ENCODE measurements at places on chromosomes 4 and X. TPM values are rescaled to one million over a fixed set of nuclear protein-coding genes. Genes with fewer than 3 reads are reported as not detected.

GRCh38 chrX:126701380-126701779, 118.1 kb upstream of the PRR32 start:
- no peak for DNase-seq

- DNase-seq, result no peak
Observed at GRCh38 chrX:142256935-142257334, 51.8 kb upstream of the MAGEC2 start.

The GJB1 gene
- 47.1 TPM for polyA plus RNA-seq

DNA sequence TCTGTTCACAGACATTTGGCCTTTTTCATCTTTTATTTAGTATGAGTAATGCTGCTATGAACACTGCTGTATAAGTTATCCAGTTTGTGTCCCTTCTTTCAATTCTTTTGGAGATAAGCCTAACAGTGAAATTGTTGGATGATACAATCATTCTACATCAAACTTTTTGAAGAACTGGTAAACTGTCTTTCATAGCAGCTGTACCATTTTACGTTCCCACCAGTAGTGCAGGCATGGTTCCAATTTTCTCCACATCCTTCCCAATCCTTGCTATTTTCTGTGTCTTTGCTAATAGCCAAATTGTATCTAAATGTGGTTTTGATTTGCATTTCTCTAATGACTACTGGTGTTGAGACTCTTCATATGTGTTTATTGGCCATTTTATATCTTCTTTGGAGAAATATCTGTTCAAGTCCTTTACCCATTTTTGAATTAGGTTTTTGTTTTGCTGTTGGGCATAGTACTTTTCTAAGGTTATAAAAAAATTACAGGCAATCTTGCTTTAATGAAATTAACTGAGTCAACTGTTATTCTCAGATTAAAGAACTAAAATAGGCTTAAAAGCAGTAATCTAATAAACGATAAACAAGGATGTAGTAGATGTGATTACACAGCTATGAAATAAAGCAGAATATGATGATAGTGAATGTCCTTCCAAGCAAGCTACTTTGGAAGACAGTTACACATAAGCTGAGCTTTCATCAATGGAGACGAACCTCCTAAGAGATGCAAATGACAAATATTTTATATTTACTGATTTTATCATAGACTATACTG, 57.2 kb downstream of the FBXW7 start:
- no peak for DNase-seq

GRCh38 chr4:168843635-168844034, 166.4 kb downstream of the CBR4 start:
- no peak for DNase-seq

DNA sequence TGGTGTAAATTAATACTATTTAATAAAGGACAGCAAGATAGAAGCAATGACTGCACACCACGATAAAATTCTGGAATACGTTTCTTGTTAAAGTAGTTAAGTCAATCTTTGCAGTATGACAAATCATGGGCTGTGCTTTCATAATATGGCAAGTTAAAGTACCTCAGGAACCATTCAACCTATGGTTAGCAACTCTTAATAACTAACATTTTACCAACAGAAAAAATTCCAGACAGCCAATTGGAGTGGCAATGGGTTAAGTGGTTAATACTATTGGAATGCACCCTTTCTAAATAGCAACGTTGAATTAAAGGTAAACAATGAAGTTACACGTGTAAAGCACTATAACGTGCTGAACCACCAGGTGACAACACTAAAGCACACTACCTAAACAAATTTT, 72.4 kb upstream of the ZCCHC13 start:
- DNase-seq, result no peak

The TRO gene
- 116 TPM for polyA plus RNA-seq

DNA sequence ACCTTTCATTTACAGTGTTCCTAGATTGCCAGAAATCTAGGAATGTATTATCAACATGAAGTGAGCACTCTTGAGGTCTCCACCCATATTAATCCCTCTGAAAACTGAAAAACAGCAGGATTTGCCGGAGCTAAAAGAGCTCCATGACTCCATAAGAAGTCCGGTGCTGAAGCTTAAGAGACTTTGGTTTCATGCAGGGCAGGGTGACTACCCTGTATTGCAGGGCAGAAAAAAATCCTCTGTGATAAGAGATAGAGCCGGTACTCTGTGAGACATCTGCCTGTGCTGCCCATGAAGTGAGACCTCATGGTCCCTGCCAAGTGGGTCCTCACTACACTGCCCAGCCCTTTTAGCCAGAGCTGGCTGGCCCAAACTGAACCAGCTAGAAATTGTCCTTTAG, 127.2 kb upstream of the NPY2R start:
- DNase-seq, result no peak

GRCh38 chr4:61254406-61254805, 54.3 kb downstream of the ADGRL3 start:
- DNase-seq, result no peak

The GPR82 gene
- polyA plus RNA-seq, result 0.19 TPM

The ZFP42 gene
- 1.7 TPM for polyA plus RNA-seq

GRCh38 chrX:103254171-103254824, 657 bp downstream of the TCEAL8 start:
- DNase-seq, result no peak

DNA sequence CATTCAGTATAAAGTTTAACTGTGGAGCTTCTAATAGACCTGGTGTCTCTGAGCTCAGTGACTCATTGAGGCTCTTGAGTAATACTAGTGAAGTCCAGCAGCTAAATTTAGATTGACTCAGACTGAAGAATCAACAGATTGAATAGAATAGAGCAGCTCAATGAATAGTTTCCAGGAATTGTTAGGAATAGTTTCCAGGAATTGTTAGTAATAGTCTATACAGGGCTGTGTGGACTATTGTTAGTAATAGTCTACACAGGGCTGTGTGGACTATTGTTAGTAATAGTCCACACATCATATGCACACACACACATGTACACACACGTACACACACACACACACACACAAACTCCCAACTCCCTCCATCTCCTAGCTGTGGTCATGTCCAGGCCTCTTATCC, 3.0 kb downstream of the GIMD1 start:
- DNase-seq, result no peak

DNA sequence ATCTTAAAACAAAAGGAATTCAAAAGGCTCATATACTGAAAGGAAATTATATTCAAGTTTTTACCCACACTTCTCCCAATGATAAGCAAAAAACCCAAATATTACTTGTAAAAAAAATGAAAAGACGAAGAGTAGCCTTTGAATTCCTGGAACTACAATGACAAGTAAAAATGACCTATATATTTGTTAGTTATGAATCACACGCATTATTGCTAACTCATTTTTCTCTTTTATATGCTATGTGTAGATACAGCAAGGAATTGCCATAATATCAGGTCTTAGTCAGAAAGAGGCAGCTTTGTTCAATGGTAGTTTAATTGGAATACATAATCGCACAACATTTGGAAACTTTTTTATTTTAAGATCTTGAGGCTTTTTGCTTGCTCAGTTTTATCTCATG, 22.7 kb upstream of the ASB5 start:
- DNase-seq, result no peak

DNA sequence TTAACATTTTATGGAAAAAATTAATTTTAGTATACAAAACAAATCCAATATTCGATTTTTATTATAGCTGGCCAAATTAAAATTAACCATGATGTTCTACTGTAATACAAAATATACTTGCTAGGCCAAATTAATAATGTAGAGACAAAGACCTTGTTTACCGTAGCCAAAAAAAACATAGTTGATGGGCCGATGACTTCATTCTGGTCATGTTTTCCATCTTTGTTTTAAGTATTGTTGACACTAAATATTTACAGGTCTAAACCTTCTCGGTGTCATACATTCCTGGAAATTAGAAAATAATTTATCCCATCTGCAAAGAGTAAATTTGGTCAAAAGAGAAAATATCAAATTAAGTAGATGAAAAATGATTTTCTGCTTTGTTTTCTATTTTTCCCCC, 698.5 kb downstream of the GRID2 start:
- no peak for DNase-seq

DNA sequence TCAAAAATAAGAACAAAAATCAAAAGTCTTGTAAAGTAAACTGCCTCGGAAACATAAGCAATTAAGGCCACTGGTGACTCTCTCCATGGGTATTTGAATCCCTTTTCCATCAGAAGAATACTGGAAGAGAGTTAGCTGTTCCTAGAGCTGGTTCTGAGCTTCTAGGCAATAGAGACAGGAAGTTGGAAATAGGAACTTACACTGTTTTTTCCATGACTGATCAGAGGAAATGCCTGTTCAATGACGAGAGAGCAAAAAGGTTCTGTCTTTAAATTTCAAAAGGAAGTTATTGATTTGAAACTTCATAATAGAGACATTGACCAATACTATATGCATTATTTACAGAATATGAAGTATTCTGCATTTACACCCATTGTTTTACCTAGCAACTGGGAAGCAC, 503.5 kb upstream of the ARX start:
- no peak for DNase-seq

The CFP gene
- polyA plus RNA-seq, result 1.9 TPM

DNA sequence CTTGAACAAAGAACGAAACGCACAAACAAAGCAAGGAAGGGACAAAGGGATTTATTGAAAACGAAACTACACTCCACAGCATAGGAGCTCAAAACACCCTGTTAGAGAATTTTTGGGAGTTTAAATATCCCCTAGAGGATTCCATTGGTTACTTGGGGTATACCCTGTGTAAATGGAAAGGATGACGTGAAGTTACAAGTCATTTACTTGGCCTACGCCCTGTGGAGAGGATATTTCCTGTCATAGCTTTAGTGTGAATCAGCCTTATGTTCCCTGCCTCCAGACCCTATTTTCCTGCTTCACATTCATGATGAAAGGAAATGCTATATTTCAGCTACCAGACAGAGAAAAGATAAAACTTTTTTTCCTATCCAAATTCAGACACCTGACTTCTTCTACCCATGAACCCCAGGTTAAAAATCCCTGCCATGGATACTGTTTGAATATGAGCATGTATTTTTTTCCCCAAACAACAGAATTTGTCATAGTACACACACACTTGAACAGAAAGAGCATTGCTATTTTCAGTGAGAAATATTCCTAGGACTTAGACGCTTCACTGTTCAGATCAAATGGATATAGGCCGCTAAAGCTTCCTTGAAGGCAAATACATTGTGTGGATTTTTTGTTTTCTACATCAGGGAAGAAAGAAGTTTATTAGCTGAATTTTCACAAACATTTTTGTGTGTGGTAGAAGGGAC, 20.4 kb downstream of the PIN4 start:
- no peak for DNase-seq

DNA sequence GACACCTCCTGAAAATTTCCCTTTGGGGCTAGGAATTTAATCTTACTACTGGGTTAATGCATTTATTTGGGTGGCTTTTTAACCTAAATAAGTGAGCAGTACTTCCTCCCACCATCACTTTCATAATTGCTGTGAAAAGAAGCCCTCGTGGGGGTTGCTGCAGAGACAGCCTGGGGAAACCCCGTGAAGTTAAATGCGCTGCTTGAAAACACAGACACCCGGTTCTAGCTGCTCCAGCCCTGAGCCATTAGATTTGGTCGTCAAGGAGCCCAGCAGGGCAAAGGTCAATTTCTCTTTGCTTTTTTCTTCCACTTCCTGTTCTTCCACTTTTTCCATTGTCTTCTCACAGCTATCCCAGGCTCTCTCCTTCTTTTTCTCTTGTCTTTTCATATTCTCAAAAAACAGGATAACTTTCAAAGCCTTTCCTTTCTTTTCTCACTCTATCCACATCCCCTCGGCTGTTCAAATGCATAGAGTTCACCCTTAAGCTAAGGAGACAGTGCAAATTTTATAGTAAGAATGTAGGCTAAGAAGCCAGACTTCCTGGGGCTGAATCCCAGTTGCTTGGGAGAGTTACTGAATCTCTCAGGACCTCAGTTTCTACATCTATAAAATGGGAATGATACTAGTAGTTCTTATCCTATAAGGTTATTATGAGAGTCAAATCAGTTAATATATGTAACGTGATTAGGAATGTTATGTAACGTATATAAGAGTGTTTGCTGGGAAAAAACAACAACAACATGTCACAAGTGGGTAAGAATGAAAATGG, 91.5 kb upstream of the ZNF827 start:
- DNase-seq, result no peak

DNA sequence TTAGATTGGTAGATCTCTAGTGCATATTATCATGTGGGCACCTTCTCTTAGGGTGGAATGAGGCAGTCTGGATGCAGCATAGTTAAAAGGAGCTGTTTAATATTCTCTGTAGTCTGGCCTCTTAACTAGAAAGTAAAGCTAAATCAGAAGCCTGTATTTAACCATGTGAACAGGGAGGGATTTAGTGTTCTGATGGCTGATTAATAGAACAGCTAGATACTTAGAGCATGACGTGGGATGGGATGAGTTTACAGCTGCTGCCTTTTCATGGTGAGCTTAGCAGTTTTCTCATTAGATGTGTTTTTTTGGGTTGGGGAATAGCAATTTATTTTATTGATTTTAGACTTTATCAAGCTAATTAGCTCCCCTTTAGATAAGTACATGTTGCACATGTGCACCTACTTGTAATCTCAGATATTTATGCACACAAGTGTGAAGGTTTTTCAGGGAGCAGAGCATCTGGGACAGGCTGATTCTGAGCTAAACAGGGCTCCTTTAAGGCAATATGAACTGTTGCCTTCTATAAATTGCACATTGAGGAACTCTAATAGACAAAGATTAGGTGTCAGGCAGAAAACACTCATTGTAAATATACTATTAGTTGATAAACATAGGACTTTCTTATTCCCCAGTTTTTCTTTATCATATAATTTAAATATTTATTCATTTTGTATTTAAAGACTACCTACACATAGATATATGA, 34.1 kb downstream of the YIPF6 start:
- no peak for DNase-seq

- DNase-seq, result no peak
Observed at GRCh38 chr4:84482564-84483563, 16.2 kb downstream of the NKX6-1 start.

DNA sequence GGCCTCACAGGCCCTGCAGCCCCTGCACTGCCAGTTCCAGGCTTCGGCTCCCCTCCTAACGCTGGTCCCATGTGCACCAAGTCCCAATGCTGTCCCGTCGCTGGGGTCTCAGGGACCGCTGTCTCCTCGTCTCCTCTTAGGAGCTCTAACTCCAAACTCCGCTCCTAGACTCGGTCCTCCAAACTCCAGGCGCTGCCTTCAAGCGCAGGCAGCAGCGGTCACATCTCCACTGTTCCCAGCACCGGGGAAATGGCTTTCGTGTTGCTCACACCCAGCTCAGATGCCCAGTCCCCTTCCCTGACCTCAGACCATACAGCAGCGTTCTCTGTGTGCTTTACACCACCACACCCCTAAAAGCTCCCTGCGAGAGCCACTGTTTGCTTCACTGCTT, 19.6 kb upstream of the HMX1 start:
- no peak for DNase-seq

The SLC39A8 gene
- 20.9 TPM for polyA plus RNA-seq

DNA sequence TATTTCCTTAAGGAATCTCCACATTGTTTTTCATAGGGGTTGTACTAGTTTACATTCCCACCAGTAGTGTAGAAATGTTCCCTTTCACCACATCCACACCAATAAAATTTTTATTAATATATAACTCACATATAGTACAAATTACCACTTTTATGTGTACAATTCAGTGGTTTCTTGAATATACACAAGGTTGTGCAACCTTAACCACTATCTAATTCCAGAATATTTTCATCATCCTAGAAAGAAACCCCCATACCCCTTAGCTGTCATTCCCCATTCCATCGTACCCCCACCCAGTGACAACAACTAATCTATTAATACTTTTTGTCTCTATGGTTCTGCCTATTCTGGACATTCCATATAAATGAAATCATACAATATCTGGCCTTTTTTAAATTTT, 108.3 kb upstream of the USP9X start:
- no peak for DNase-seq

The CCDC158 gene
- 0.75 TPM for polyA plus RNA-seq

The HSFX1 gene
- 1.5 TPM for polyA plus RNA-seq

The GABRG1 gene
- 0.11 TPM for polyA plus RNA-seq

- DNase-seq, result no peak
Observed at GRCh38 chr4:85522277-85522676, 47.3 kb downstream of the ARHGAP24 start.

The CCDC160 gene
- polyA plus RNA-seq, result 13.9 TPM

Data from right renal cortex interstitium (tissue), 3 donors.